Stimulated activated CD8-positive, alpha-beta memory T cell treated with anti-CD3 and anti-CD28 coated beads, Interleukin-4, amount 100 ng/mL, for 48 hours (primary cell): ENCODE measurements at places on chromosomes 13 and 19.

- DNase-seq, result no peak
Measured at GRCh38 chr13:102700088-102701031, 5.5 kb upstream of the METTL21C start.

DNA sequence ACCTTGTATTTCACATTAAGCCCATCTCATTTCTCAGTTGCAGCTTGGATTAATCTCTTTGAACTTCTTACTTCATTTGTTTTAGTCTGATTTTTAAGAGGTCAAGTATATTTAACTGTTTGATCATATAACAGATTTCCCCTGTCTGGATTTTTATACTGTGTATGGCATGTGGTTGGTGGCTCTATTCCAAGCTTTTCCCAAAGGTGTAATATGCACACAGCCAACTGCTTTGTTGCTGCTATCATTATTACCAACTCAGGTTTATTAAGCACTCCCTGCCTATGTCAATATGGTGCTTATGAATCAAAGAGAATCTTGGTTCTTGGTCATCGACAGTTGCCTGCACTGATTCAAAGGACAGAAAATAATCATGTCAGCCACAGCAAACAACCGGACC lies 92.6 kb downstream of the RAP2A start:
- no peak for DNase-seq

GRCh38 chr19:5480427-5480836 lies 25.2 kb downstream of the ZNRF4 start:
- DNase-seq, result peak; percentile 67

GRCh38 chr13:74111399-74111798 lies 22.8 kb downstream of the KLF12 start:
- DNase-seq, result no peak

GRCh38 chr19:31421856-31422255 lies 72.6 kb upstream of the TSHZ3 start:
- no peak for DNase-seq

GRCh38 chr19:4425537-4425936 lies 23.1 kb downstream of the CHAF1A start:
- DNase-seq, result no peak

- DNase-seq, result no peak
Measured at GRCh38 chr13:103799028-103799427, 732.8 kb upstream of the SLC10A2 start.

GRCh38 chr13:59890054-59890453 lies 273.7 kb downstream of the DIAPH3 start:
- DNase-seq, result no peak

GRCh38 chr13:41136396-41137031 lies 3.9 kb upstream of the KBTBD6 start:
- no peak for DNase-seq

- no peak for DNase-seq
Measured at GRCh38 chr19:51572410-51572809, 1.3 kb downstream of the ZNF175 start.

DNA sequence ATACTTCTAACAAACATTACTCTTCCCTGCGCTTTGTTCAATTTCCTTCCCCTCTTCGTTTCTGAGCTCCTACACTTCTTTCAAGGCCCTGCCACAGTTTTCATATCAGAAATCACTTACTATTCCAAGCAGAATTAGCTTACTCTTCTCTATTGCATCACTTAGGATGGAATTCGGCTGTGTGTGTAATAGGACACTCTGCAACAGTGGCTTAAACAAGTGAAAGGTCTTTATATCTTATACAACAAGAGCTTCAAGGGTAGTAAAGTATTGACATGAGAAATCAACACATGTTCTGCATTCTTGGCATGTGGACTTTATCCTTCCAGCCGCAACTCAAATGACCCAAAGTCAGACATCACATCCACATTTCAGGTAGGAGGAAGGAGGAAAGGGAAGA lies 279.6 kb downstream of the PCDH20 start:
- no peak for DNase-seq

GRCh38 chr13:30253830-30254229 lies 53.5 kb downstream of the KATNAL1 start:
- no peak for DNase-seq

DNA sequence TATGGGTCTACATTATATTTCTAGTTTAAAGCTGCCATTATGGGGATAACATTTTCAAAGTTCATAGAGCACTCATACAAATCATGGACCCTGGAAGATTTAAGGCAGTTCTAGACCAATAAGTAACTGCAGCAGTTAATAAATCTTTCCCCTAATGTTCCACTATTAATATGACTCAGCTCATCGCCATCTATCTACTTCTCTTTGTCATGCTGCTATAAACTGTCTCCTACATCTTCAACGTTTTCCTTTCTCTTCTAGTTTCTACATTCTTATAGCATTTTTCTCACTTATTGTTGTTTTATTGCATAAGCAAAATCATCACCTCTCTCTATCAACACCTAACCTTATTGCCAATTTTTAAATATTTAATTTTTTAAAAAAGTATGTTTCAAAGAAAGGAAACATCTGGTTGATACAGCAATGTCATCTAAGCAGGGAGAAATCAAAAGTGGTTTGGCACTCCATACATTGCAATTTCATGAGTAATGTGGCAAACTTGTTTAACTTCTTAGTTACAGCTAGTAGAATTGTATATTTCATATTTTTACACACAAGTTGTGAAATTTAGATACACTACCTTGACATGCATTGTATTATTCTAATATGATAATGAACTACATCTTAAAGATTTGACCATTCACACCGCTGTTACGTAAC lies 1500.4 kb upstream of the MIR17HG start:
- no peak for DNase-seq

GRCh38 chr19:4584670-4585460 lies 25.4 kb upstream of the SEMA6B start:
- DNase-seq, result no peak

- DNase-seq, result no peak
Measured at GRCh38 chr13:36370108-36370429, 23.9 kb upstream of the SPART start.

- DNase-seq, result no peak
Measured at GRCh38 chr13:29875646-29876045, 25.2 kb upstream of the UBL3 start.

DNA sequence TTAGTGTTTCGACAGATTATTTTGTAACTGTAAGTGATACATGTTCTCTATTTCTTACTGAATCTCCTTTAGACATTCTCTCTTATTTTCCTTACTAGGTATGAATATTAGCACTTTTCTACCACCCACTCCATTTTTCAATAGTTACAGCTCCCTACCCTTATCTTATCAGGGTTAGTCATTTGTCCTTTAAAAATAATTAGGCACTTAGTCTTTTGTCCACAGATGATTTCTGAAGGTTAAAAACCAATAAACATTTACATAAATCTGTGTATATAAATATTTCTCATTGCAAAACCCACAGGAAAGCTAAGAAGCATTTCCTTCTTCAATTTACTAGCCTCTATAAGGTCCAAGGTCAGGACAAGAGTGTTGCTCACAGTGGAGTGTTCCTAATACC lies 624.1 kb upstream of the MIR17HG start:
- no peak for DNase-seq

GRCh38 chr13:44136696-44137268 lies 236.8 kb upstream of the SERP2 start:
- DNase-seq, result no peak

DNA sequence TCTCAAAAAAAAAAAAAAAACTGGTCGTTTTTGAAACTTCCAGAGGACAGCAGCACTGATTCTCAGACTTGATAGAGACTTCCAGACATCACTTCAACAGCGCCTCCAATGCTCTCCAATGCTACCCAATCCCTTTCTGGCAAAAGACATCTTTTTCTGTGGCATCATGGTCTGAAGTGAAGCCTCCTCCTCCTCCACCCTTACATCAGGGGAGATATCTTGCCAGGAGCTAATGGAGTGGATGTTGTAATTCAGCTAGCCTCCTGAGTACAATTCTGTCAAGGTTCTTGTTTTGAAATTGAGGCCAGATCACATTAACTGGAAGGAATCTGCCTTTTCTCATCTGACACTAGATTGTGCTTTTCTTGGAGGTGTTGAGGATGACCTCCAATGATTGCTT lies 24.2 kb downstream of the FXYD5 start:
- peak; percentile 13 for DNase-seq

DNA sequence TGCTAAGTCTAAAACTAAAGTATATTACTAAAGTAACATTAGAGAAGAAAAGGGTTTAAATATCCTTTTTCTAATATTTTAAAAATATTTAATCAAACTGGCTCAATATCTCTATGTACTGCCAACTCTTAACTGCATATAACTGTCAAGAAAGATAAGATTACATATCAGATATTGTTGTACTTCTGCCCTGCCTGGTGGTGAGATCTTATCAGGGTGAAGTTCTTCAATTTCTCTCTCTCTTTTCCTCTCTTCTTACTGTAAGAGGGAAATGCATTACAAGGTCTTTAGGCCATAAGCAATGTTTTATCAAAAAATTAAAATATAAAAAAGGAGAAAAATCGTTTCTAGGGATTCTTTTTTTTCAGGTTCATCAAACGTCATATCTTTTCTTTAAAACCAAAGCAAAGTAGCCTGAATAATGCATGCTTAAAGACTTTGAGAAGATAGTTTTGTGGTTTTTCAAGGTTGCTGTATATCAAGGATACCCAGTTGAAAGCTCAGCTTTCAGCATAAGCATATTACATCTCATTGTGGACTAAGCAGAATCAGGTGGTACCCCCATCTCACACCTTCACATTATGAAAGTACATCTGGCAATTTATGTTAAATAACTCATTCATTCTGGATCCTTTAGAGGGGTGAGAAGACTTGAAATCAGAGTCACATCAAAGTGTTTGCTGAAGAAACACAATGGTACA lies 1625.7 kb upstream of the SLC10A2 start:
- no peak for DNase-seq

GRCh38 chr19:16376241-16376640 lies 51.6 kb downstream of the KLF2 start:
- peak; percentile 23 for DNase-seq

DNA sequence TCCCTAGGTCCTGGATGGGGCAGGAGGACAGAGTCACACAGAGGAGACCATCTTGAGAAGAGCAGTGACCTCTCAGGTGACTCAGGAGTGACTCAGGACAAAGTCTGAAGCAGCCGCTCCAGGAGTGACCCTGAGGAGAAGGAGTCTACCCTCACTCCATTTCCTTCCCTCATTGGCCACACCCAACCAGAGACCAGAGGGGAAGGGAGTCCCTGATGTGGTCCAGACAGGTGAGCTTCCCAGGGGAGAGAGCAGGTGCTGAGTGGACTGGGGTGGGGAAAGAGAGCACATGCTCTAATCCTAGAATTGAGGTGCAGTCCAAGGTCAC lies 75.5 kb upstream of the MEDAG start:
- DNase-seq, result no peak

GRCh38 chr19:49551531-49551930 lies 23.7 kb downstream of the RCN3 start:
- no peak for DNase-seq

DNA sequence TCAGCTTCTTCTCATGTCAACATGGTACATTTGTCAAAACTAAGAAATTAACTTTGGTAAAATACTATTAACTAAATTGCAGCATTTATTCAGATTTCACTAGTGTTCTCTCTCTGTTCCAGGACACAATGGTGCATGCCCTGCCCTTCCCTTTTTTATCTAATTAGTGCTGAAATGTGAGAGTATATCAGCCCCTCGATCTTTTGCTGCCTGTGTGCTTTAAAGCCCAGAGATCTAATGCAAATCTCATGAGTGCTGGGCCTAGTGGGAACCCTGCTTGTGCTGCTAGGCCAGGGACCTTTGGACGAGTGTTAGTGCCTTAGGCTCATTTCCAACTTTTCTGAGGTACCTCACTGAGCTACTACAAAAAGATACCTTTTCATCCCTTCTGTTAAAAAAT lies 221.1 kb upstream of the EDNRB start:
- DNase-seq, result no peak

- DNase-seq, result peak; percentile 21
Measured at GRCh38 chr13:51827254-51827653, 17.7 kb downstream of the TMEM272 start.

DNA sequence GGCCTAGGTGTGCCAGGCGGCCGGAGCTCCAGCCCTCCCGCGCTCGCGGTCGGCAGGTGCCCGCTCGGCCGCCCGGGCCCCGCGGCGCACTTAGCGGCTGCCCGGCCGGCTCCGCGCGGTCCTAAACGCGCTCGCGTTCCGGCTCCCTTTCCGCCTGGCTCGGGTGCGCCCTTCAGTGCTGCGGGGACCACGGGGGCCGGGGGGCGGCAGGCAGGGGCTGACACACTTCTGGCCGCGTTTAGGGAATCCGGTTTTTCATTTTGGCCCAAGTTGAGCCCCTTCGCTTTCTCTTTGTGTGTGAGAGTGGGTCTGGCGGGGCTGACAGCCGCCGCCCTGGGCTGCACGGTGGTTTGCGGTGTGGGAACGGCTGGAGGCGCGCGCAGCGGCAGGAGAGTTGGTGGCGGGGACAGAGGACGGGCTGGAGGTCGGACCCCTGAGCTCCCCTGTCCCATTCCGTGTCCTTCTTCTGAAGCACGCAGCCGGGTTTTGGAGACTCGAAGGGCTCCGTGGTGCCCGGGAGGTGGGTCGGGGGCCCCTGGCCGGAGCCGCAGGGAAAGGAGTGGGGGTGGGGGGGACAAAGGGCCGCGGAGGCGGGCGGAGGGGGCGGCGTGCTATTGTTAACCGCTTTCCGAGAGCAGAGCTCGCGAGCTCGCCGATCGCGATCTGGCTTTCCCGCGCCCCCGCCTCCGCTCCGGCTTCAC lies 3.1 kb downstream of the FGF9 start:
- peak; percentile 57 for DNase-seq

DNA sequence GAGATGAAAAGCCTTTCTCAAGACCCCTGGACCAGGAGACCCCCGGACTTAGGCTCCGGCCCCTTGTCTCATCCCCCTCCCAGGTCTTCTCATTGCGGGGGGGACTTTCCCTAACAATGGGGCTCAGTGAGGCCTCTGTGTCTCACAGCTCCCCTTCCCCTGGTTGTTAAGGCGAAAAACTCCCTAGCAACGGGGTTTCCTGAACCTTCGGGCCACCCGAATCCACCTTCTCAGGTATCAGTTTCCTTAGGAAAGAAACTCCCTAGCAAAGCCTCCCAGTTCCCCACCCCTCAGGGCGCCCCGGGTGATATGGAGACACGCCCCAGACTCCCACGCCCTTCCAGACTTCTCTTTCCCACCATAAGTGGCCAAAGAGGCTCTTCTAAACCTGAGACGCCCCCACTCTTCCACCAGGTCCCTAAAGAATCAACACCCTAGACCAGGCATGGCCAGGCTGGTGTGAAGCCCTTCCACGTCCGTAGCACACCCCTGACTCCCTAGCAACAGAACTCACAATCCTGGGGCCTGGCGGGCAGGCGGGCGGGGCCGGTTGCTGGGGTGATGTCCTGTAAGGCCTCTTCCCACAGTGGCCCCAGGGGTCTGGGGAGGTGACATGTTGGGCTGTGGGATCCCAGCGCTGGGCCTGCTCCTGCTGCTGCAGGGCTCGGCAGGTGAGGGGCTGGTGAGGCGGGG lies at the start of gene TMEM190:
Gene TMEM190 (plus strand): TSS at position 586 of the 693 bp plus-strand sequence. CDS start 28 bp downstream, at position 614.
- DNase-seq, result no peak
